Activated CD4-positive, alpha-beta memory T cell treated with anti-CD3 and anti-CD28 coated beads, Interleukin-2, amount 10 ng/mL, durations not matched to agents 7 days and 5 days (primary cell): ENCODE measurements at places on chromosomes 12 and 14. TPM values are rescaled to one million over a fixed set of nuclear protein-coding genes. Genes with fewer than 3 reads are reported as not detected.

The DICER1 gene
- total RNA-seq: 52.8 TPM

The GZMH gene
- 11.0 TPM for total RNA-seq

The CTSG gene
- 1.1 TPM for total RNA-seq

The DDN gene
- 0.23 TPM for total RNA-seq

The MTA1 gene
- total RNA-seq: 98.5 TPM

The AQP6 gene
- total RNA-seq: not detected

The EFS gene
- not detected for total RNA-seq

The ASIC1 gene
- 0.91 TPM for total RNA-seq

The MOK gene
- 1.4 TPM for total RNA-seq

The NPAS3 gene
- total RNA-seq: not detected

The GALNT9 gene
- total RNA-seq: not detected

The GDF11 gene
- total RNA-seq: 7.2 TPM

The DLGAP5 gene
- total RNA-seq: 95.8 TPM

The RHEBL1 gene
- total RNA-seq: 14.8 TPM

The KLHDC1 gene
- total RNA-seq: 2.4 TPM

The ETNK1 gene
- 84.9 TPM for total RNA-seq
